ENCODE measurements at places on chromosomes 6 and 20. TPM values are rescaled to one million over a fixed set of nuclear protein-coding genes. Genes with fewer than 3 reads are reported as not detected.

Gene FERMT1
- 2.1 TPM for polyA plus RNA-seq

Gene TPX2
- 37.7 TPM for polyA plus RNA-seq

Gene OR2H2
- not detected for polyA plus RNA-seq

Gene MCUR1
- polyA plus RNA-seq, result 27.9 TPM

Gene FOXA2
- not detected for polyA plus RNA-seq

Gene SRXN1
- 58.6 TPM for polyA plus RNA-seq

Gene NKX2-4
- not detected for polyA plus RNA-seq

- H3K36me3 ChIP-seq, result no peaks in the 10 kb centered on the region
- DNase-seq, result peak; percentile 43
- no peak overlapping the region for H3K4me3 ChIP-seq
- H3K27me3 ChIP-seq, result no peaks in the 10 kb centered on the region
These were observed 336.2 kb downstream of the FOXA2 start for GRCh38 chr20:22248051-22248667.

DNA sequence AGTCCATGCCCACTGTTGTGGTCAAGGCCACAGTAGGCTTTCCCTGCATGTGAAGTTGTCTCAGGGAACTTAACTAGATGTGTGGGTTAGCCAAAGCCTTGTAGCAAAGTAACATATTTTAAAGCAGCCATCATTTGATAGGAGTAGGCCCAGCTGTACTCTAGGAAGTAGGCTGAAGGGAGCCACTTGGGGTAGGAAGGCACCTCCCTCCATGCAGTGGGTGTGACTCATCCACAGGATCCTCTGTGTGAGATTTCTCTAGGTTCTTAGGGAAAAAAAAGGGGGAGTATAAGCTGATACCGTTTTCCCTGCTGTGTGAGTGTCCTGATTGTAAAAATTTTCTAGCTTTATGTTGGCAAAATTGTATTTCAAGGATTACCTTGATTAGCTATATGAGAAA is 44.7 kb downstream of the VAPB start:
- H3K27ac ChIP-seq, result peak overlapping the region; percentile 22
- H3K27me3 ChIP-seq, result no peaks in the 10 kb centered on the region
- DNase-seq, result peak; percentile 81
- peaks cover 18% of the 10 kb centered on the region for H3K4me1 ChIP-seq
- peaks cover 3% of the 10 kb centered on the region for H3K36me3 ChIP-seq

DNA sequence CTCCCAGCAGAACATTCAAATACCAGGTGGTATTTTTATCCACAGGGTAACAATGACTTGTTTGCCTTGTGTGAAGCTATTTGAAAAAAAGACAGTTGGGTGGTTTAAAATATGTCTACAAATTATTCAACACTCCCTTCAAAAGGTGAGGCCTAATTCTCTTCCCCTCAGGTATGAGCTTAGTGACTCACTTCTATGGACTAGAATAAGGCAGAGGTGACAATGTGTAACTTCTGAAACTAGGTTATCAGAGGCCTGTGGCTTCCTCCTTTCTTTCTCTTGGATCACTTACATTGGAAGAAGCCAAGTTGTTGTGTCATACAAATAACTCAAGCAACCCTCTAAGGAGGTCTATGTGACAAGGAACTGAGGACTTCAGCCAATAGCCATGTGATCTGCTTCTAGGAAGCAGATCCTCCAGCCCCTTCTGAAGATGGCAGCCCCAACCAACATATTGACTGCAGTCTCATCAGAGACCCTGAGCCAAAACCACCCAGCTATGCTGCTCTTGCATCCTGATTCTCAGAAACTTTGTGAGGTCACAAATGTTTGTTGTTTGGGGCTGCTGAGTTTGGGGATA is 102.6 kb downstream of the SNAP25 start:
- H3K36me3 ChIP-seq, result no peaks in the 10 kb centered on the region
- peaks cover 5% of the 10 kb centered on the region for H3K4me1 ChIP-seq
- DNase-seq, result no peak
- H3K4me3 ChIP-seq, result no peak overlapping the region
- H3K27ac ChIP-seq, result no peak overlapping the region

DNA sequence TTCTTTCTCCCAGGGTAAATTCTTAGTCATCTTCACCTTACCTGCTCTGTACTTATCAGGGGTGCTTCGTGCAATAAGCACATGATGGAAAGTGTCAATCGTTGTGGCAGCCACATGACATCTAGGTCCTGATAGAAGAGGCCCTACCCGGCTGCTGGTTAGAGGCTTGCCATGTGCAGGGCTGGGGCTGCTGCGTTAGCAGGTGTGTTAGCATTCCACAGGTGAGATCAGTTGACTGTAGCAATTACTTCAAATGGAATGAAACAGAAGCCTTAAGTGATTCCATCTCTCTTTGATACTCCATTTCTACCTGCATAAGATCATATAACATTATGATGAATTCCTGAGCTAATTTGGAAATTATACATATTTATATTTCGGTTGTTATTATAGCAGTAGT is 127.0 kb downstream of the UST start:
- no peak overlapping the region for H3K27ac ChIP-seq
- H3K36me3 ChIP-seq, result no peaks in the 10 kb centered on the region
- H3K27me3 ChIP-seq, result no peaks in the 10 kb centered on the region
- no peak for DNase-seq
- H3K4me3 ChIP-seq, result no peak overlapping the region

GRCh38 chr6:45637611-45638257 is 260.0 kb upstream of the SUPT3H start:
- H3K27ac ChIP-seq, result no peak overlapping the region
- H3K4me1 ChIP-seq, result peaks cover 10% of the 10 kb centered on the region
- H3K36me3 ChIP-seq, result no peaks in the 10 kb centered on the region
- H3K4me3 ChIP-seq, result no peak overlapping the region
- no peaks in the 10 kb centered on the region for H3K27me3 ChIP-seq

GRCh38 chr20:11783102-11783850 is 134.4 kb upstream of the BTBD3 start:
- no peak overlapping the region for H3K4me3 ChIP-seq
- no peak overlapping the region for H3K27ac ChIP-seq
- H3K4me1 ChIP-seq, result peaks cover 7% of the 10 kb centered on the region
- H3K36me3 ChIP-seq, result no peaks in the 10 kb centered on the region

DNA sequence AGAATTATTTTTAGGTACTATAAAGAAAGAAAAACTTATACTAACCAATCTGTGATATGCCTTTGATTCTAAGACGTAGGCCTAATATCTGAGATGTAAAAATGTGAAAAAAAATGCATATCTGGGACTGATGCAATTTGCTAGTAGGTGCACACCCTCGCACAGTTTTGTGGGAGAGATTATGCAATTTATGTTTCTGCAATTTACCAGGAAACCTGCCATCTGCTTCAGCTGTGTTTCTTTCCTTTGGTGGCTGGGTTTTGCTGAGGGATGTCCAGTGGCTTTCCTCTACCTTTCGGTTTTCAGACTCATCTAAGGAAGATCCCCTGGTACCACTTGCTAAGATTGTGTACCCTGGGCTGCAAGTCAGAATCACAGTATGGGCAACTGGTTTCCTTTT is 186.9 kb downstream of the ZFP64 start:
- no peaks in the 10 kb centered on the region for H3K27me3 ChIP-seq
- 0 out of 2 replicates have a peak overlapping the region, but pooled peaks have one; percentile 15 for H3K4me3 ChIP-seq
- peak; percentile 75 for DNase-seq
- peaks cover 13% of the 10 kb centered on the region for H3K4me1 ChIP-seq
- H3K36me3 ChIP-seq, result no peaks in the 10 kb centered on the region

DNA sequence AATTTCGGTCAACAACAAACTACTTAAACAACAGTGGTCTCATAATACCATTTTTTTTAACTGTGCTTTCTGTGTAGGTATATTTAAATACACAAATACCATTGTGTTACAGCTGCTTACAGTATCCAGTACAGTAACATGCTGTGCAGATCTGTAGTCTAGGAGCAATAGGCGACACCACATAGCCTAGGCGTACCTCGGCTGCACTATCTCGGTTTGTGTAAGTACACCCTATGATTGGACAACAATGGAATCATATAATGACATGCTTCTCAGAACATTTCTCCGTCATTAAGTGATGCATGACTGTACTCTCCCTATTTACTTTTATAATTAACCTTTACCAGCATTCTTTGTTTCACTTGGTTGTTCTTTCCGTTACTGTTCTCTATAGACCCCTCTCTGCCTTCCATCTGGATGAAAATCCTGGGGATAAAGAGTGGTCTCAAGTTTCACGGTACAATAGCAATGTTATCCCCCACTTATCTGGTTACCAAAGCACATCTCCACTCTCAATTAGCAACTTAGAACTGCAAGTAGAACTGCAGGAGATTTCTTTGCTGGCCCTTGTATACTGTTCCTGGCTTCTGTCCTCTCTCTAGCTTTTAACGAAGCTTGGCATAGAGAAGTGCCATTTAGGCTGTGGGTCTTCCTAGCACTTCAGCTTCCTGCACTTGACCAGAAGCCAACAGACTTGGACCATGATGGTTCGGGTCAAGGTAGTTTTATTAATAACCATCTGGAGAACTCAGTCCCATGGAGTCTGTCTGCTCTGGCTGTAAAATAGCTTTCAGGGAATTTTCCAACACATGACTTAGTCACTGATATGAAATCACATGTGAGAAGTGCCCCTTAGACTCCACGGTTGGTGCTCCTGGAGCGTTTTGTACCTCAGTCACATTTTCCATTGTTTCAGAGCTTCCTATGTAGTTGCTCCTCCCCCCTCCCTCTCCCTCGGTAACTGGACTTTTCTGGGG is 80.4 kb upstream of the POPDC3 start:
- no peak overlapping the region for H3K27ac ChIP-seq
- 0 out of 2 replicates have a peak, but pooled peaks cover 5% of the 10 kb centered on the region for H3K27me3 ChIP-seq
- no peak for DNase-seq

DNA sequence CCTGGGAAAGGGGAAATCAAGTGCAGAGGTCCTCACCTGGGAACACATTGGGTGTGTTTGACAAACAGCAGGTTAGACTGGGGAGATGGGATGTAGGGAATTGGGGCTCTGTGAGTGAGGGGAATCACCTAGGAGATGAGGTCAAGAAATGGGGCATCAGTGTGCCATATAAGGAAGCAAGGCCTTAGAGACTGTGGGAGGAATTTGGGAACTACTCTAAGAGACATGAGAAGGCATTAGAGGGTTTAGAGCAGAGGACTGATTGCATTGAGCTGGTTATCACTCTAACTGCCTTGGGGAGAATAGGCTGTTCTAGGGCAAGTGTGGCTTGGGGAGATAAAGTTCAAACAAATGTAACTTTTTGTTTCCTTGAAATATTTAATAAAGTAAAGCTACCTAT is 189.9 kb downstream of the EYA4 start:
- no peak overlapping the region for H3K27ac ChIP-seq
- no peak for DNase-seq
- no peaks in the 10 kb centered on the region for H3K4me1 ChIP-seq
- H3K36me3 ChIP-seq, result no peaks in the 10 kb centered on the region

DNA sequence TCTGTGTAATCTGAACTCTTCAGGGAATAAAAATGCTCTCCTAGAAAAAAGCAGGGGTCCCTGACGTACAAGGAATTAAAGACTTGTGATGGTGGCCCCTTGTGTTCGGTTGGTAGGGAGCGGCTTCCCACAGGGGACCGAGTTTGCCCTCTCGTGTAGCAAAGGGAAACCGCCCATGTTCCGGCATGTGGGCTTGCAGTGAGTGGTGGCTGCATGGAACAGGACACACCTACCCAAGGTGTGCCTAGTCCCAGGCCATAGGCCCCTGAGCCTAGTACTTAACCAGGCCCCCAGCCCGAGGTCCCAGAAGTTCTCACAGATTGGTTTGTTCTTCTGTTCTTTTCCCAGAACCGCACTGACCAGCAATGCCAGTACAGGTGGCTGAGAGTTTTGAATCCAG is 15.5 kb downstream of the MYBL2 start:
- H3K36me3 ChIP-seq, result no peaks in the 10 kb centered on the region
- no peaks in the 10 kb centered on the region for H3K4me1 ChIP-seq
- H3K27me3 ChIP-seq, result no peaks in the 10 kb centered on the region

GRCh38 chr6:39428152-39428551 is 105.7 kb upstream of the KCNK16 start:
- no peak for DNase-seq
- no peaks in the 10 kb centered on the region for H3K27me3 ChIP-seq
- H3K4me1 ChIP-seq, result peaks cover 46% of the 10 kb centered on the region

- 0 out of 2 replicates have a peak, but pooled peaks cover 9% of the 10 kb centered on the region for H3K36me3 ChIP-seq
- H3K27me3 ChIP-seq, result no peaks in the 10 kb centered on the region
- H3K4me1 ChIP-seq, result no peaks in the 10 kb centered on the region
- no peak for DNase-seq
These were observed 70.7 kb downstream of the AHI1 start for GRCh38 chr6:135426833-135427232.

DNA sequence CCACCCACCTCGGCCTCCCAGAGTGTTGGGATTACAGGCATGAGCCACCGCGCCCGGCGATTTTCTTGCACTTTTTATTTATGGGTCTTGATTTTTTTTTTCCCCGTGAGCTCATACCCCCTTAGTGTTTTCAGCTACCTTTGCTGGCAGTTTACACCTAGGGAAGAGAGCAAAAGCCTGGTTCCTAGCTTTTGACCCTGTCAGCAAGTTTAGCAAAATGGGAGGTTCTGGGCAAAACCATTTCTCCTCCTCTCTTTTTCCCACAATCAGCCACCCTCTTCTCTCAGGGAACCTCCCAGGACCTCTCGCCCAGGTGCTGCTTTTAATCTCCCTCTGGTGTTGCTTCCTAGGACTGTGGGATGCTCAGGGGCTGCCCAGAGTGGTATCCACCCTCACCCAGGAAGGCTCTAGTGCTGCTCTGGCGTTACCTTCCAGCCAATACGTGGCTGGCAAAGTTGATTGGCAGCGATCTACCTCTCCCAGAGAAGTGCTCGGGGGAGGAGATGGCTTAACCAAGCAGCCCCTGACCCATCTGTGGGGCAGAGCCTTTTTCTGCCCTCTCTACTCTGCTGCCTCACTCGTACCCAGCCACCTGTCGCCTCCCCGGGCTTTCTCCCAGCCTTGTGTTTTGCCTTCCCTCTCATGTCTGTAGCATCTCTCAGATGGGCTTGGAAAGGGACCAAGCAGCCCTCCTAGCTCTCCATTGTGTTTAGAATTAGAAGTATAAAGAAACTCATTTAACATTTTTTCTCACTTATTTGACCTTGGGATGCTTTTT is 37.4 kb downstream of the KAT14 start:
- no peaks in the 10 kb centered on the region for H3K4me1 ChIP-seq
- H3K36me3 ChIP-seq, result no peaks in the 10 kb centered on the region
- DNase-seq, result no peak
- H3K4me3 ChIP-seq, result no peak overlapping the region

GRCh38 chr6:119348748-119349360 is 707 bp downstream of the MAN1A1 start:
- H3K4me3 ChIP-seq, result peak overlapping the region; percentile 85
- H3K27ac ChIP-seq, result no peak overlapping the region
- peaks cover 18% of the 10 kb centered on the region for H3K4me1 ChIP-seq
- no peaks in the 10 kb centered on the region for H3K27me3 ChIP-seq
- H3K36me3 ChIP-seq, result no peaks in the 10 kb centered on the region

- H3K36me3 ChIP-seq, result no peaks in the 10 kb centered on the region
- H3K27me3 ChIP-seq, result no peaks in the 10 kb centered on the region
- no peak overlapping the region for H3K27ac ChIP-seq
- no peak overlapping the region for H3K4me3 ChIP-seq
These were observed 156.5 kb upstream of the PRDM1 start for GRCh38 chr6:105929626-105930025.

DNA sequence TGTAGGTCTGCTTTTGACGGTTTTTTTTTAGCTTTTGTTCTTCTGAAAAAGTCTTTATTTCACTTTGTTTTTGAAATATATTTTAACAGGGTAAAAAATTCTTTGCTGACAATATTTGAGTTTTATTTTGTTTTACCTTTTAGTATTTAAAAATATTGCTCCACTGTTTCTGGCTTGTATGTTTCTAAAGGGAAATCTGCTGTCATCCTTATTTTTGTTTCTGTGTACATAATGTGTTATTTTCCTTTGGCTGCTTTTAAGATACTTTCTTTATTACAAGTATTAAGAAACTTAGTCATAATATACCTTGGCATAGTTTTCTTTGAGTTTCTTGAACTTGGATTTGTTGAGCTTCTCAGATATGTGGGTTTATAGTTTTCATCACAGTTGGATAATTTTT is 88.6 kb upstream of the SPACA1 start:
- no peak overlapping the region for H3K4me3 ChIP-seq
- DNase-seq, result no peak
- H3K27ac ChIP-seq, result no peak overlapping the region
- H3K4me1 ChIP-seq, result no peaks in the 10 kb centered on the region
- no peaks in the 10 kb centered on the region for H3K36me3 ChIP-seq
